ENCODE measurements at places on chromosomes 2 and 18.

DNA sequence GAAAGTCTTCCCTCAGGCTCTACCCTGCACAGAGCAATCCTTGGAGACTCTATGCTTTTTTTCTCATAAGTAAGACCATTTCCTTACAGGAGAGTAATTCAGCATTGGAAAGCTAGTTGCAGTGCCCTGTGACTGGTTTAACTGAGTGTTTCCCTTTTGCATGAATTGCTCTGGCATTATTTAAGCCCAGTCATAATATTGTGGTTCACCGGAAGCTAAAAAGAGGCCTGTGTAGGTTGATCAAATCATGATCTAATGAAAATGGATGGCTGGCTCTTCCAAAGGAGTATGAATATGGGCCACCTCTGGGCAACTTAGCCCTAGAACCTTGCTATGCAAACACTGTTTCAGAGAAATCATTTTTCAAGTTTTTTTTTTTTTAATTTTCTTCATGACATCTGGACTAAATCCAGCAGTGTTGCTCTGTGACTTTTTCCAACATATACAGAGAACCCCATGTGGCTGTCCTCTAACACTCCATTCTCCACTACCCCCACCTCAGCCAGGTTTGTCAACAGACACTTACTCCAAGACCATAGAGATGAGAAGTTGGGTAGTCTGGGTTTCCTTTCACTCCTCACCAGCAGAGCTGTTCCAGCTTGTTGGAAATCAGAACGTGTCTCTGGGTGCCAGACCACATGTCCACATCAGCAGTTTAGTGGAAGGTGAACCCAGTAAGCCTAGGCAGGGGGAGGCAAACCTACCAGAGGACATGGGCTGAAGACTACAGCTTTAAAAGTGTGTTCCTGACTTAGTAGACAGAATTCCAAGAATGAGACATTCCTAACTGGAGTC is 175.2 kb upstream of the SLC14A2 start:
- no peak for DNase-seq

DNA sequence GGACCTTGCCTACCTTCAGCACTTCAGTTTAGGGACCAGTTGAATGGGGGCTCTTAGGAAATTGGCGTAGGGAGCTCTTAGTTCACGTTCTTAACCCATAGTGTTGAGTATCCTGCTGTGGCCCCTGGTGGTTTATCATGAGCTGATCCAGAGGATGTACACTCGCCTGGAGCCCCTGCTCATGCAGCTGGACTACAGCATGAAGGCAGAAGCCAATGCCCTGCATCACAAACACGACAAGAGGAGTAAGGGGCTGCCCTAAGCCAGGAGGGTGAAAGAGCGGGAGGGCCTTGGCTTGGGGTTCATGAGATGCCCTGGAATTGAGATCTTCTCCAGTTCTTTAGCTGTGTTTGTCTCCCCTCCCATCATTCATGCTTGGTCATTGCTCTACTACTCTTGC is 2.9 kb downstream of the RETREG2 start:
- no peak for DNase-seq

DNA sequence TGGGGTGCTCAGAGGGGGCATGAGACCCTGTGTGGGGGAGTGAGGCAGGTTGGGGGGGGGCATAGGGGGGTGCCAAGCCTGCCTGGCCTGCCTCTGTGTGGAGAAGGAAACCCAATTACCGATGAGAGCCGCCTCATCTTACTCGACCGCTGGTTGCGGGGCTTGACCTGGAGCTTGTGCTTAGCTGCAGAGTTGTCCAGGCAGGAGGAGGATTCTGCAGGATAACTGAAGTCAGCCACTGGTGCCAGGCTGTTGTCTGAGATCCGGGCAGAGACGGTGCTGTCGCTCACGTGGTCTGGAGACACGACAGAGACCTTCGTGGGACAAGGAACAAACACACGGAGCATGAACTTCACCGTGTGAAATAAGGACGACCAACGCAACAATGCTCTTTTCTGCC is 95.9 kb upstream of the MGAT4A start:
- DNase-seq, result no peak

DNA sequence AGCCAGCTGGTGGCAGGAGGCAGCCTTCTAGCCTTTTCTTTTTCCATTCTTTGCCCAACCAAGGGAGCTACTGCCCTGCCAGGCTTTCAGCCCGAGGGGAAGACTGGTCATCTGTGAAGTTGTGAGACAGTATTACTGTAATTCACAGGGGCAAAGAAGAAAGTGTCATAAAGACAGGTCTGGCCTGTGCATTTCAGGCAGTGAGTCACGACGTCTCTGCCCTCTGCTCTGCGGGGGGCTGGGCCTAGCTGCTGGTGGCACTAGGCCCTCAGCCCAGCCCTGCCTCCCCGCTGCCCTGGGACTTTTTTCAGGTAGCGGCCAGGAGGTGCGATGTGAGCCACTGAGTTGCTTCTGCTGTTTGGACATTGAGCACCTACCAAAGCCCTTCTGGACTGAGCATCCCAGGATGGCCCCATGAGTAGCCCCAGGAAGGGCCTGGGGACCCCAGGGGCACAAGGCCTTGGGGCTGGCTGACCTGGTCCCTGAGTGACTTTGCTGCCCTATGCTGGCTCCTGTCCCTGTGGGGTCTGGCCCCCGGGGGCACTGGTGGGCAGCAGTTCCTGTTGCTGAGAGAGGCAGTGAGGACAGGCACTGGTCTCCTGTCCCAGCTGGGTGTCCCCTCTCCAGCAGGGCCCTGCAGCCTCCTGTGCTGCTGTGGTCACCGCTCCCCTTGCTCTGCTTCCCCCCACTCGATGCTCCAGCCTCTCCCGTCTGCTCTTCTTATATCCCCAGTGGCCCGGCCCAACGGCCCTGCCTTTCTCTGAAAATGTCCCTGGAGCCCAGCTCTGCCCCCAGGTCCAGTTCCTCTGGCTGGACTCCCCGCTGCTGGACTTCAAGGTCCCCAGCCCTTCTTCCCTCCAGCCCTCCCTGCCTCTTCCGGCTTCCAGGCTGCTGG is 7.0 kb downstream of the INHBB start:
- no peak for DNase-seq

DNA sequence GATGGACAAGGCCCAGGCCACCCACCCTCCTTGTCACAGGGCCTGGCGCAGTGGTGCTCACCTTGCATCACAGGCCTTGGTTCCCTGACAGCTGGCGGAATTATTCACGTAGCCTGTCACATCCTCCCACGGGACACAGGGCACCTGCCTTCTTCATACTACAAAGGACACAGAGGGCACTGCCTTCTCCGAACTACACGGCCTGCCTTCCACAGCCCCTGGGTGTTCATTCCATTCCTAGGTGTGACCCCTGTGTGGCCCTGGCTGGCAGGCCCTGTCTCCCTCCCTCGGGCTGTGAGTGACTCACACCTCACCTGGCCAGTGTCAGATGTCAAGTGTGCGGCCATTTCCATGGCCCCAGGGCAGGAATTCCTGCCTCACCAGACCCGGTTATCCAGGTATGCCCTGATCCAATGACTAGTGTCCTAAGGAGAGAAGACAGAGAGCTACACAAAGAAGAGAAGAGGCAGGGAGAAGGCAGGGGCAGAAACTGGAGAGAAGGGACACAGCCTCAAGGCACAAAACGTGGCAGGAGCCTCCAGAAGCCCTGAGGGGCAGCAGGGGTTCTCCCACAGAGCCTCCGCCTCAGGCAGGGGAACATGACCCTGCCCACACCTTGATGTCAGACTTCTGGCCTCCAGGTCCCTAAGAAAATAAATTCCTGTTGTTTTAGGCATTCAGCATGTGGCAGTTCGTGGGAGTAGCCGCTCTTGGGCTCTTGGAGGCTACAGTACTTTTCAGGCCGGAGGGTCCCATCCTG is 43.4 kb downstream of the MBP start:
- no peak for DNase-seq

- no peak for DNase-seq
These were observed 7.5 kb upstream of the SCN1A start for GRCh38 chr2:166135152-166135848.

DNA sequence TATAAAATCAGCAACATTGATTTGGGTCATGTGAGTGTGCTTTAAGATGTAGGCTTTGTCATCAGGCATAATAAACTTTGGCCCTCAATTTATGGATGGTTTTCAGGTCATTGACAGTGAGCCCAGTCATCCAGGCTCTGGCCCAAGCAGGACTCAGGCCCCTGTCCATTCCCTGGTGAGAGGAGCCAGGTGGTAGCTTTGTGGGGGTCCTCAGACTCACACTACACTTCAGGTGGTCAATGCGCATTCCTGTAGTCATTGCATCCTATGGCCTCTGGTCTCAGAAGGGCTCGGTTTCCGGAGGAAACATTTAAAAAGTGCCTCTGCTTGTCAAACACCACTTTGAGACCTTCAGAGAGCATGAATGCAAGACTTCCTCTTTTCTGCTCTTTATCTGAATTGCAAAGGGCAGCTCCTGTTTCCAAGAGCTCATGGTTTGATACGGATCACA is 20.2 kb downstream of the LGALSL start:
- no peak for DNase-seq

DNA sequence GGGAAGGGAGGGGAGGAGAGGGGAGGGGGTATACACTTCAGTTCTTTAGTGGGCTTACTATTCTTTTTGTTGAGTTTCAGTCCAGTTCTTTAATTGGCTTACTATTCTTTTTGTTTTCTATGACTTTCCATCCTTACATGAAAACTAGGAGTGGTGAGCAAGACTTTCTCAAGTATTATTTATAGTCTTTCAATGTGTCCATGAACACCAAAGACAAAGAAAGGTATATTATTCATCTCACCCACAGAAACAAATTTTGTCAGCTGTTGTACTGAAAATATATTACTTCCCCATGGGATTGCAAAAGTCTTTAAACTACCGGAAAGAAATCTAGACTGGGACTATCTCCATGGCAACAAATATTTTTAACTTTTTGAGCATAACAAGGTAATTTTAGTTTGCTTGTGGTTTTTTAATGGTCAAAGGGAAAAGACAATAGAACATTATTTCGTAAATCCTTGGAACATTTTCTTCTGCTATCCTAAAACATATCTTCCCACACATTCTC is 17.6 kb downstream of the ADAM17 start:
- DNase-seq, result no peak

DNA sequence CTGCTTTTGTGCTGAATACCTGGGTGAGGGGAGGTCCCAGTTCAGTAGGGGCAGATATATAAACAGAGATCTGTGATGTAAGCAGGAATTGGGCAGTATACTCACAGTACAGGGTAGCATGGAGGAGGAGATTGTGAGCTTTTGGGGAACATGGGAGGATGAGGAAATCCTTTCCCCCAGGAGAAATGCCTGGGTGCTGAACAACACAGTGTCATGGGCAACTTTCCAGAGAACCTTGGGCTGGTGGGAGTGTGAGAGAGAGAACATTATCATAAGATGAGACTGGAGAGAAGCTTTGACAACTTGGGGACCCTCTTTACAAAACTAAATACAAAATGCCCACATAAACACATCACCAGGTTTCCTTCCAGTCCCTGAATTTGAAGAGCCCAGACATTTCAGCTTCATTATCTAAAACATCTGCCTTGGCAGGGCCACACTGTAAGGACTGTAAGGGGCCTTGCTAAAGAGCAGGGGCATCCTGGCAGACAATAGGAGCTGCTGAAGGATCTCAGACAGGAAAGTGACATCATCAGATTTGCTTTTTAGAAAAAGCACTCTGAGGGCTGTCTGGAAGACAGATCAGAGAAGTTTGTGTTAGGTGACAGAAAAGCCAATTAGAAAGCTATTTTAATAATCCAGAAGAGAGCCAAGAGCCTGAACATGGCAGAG is 303.1 kb upstream of the FBXO11 start:
- DNase-seq, result no peak

- peak; percentile 68 for DNase-seq
These were observed 617 bp downstream of the CCDC142 start for GRCh38 chr2:74481961-74482800.

- DNase-seq, result no peak
These were observed 25.4 kb upstream of the SCN7A start for GRCh38 chr2:166519391-166519962.

DNA sequence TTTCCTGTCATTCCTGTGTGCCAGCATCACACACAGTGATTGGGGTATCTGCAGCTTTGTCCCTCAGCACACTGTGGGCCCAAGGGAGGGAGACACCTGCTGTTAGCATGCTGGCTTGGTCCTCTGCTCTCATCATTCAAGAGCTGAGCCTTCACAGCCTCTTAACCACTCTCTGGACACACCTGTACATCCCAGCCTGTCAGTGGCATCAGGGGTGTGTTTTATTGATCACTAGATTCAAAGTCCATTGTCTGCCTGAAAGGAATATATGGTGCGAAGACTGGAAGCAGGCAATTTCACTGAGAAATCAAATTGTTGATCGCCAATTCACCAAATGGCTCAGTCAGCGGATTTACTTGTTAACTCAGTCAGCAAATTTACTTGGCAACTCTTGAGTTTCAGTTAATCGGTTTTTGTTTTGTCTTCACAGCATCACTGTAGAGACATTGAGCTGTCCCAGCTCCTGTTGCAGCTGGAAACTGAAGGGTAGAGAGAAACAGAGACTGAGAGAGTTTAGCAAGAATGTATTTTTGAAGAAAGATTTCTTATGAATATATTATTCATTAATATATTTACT is 56.3 kb upstream of the TMEM200C start:
- DNase-seq, result peak; percentile 58

DNA sequence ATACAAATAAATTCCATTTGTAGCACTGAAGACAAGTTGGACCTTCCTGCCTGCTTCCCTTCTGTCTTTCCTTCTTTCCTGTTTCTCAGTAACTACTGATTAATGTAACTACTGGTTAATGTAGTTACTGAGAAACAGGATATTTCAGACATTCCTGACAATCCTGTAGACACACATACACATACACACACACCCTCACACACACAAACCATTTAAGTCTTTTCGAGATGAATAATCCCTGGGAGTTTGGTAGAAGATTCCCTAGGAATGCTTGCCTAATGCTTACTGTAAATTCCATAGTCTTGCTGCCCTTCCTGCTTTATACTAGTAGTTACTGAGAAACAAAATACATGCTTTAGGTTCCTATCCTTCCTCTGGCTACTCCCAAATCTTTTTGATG is 83.9 kb downstream of the PIK3C3 start:
- no peak for DNase-seq

GRCh38 chr2:204551512-204551863 is 6.2 kb downstream of the PARD3B start:
- no peak for DNase-seq

DNA sequence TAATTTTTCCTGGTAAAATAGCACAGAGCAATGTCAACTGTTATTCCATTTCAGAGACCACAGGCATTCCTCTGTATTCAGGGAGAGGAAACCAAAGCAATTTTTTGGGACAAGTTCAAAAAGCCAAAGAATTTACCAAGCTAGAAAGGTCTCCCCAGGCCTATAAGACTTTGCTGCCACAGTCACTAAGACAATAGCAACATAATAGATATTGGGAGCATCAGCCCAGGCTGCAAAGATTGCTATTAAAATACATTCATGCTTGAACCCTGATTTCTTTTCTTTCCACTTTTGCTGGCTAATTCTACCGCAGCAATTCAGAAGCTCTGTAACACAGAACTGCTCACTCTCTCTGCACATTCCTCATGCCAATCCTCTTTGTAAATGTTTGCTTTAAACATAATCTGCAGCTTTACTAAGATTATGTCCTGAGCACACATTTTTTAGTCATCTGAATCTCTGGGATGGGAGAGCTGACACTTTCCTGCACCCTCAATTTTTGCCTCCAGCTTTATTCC is 76.3 kb downstream of the CLHC1 start:
- no peak for DNase-seq

Measured in NCI-H345 (cell line).